ENCODE measurements at places on chromosomes 3 and 15.

GRCh38 chr15:66149871-66150270 is 103.7 kb downstream of the MEGF11 start:
- no peak overlapping the region for H3K4me3 ChIP-seq
- no peaks in the 10 kb centered on the region for H3K4me1 ChIP-seq
- no peaks in the 10 kb centered on the region for H3K27me3 ChIP-seq
- DNase-seq: no peak
- H3K27ac ChIP-seq: no peak overlapping the region

DNA sequence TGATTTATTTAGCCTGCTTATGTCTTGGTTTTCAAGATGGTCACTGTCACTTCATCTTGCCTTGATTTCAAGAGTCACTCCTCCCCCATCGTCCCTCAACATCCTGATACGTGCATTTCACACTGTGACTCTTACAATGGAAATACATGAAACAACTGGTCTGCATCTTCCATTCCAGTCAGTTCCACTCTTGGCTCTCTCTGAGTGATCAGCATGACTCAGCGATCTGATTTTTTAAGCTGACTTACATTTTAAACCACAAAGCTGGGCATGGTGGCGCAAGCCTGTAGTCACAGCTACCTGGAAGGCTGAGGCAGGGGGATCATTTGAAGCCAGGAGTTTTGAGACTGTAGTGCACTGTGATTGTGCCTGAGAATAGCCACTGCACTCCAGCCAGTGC is 271.2 kb upstream of the ROPN1 start:
- no peaks in the 10 kb centered on the region for H3K4me1 ChIP-seq
- no peak for DNase-seq
- H3K27ac ChIP-seq: no peak overlapping the region
- no peaks in the 10 kb centered on the region for H3K27me3 ChIP-seq

DNA sequence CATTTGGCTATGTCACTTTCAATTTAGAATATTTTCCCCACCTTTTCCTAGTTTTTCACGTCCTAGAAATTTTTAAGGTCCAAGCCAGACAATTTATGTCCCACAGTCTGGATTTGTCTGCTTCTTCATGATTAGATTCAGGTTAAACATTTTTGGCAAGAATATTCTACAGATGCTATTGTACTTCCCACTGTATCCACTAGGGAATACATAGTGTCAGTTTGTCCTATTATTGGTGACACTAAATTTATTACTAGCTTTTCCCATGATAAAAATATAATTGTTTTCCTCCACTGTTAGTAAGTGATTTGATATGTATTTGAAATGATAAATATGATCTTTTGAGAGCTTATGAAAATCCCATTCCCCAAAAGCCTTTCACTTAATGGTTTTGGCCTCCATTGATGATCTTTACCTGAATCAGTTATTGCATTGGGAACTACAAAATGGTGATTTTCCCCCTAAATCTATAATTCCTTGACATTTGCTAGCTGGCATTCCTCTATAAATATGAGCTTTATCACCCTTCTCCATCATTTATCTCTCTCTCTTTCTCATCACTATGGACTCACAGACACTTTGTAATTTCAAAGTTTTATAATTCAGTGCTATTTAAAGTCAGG is 8.3 kb downstream of the ARL14 start:
- H3K27ac ChIP-seq: no peak overlapping the region
- H3K36me3 ChIP-seq: no peaks in the 10 kb centered on the region
- no peaks in the 10 kb centered on the region for H3K4me1 ChIP-seq
- H3K4me3 ChIP-seq: no peak overlapping the region
- DNase-seq: no peak
- H3K27me3 ChIP-seq: no peaks in the 10 kb centered on the region

DNA sequence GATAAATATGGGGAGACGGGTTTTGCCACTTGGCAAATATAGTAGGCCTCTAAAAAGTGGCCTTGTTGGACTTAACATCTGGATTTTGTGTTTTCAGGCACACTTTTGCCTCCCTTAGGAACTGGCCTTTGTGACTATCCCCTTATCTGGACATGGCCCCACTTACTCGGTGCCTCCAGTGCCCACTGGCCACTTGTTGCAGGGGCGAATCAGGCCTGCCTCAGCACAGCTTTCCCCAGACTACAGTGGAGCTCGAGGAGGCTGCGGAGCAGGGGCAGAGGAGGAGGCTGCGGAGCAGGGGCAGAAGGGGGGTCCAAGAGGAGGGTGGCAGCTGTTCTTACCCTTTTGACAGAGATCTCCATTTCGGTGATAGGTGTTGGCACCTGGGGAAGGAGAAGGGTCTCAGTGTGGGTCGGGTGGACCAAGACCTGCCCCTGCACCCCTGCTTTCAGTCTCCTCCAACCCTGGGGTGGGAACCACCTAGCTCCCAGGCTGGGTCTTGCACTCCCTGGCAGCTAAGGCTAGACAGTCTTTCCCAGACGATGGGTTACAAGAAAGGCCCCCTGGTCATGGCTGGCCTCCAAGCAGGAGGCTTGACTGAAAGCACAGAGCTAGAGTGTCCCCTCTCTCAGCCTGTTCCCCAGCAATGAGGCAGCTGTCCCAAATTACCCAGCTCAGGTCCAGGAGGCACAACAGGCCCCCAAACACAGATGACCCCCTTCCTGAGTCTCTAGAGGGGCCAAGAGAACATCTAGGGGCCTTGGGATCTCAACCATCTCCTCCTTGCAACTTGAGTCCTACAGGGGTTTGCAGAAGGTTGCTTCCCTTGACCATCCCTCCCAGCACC is 6.1 kb downstream of the SEMA3G start:
- no peak overlapping the region for H3K27ac ChIP-seq
- H3K36me3 ChIP-seq: no peaks in the 10 kb centered on the region
- H3K27me3 ChIP-seq: no peaks in the 10 kb centered on the region

DNA sequence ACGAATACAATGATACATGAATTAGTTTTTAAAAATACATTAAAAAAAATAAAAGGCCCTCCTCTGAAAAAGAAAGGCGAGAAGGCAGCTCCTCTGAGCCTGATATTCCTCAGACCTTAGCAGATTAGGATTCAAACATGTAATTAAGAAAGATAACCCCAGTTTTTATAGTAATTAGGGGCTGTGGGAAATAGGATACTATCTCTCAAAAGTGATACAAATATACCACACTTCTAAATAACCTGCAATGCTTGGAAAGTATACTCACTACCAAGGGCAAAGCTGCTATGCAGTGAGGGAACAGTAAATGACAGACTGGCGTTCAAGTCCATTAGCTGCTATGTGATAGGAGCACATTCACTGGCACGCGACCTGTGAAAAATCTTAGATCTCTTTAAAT is 445.1 kb downstream of the FOXP1 start:
- no peaks in the 10 kb centered on the region for H3K36me3 ChIP-seq
- H3K27ac ChIP-seq: no peak overlapping the region
- H3K4me3 ChIP-seq: no peak overlapping the region
- no peaks in the 10 kb centered on the region for H3K27me3 ChIP-seq
- H3K4me1 ChIP-seq: no peaks in the 10 kb centered on the region
- DNase-seq: no peak

DNA sequence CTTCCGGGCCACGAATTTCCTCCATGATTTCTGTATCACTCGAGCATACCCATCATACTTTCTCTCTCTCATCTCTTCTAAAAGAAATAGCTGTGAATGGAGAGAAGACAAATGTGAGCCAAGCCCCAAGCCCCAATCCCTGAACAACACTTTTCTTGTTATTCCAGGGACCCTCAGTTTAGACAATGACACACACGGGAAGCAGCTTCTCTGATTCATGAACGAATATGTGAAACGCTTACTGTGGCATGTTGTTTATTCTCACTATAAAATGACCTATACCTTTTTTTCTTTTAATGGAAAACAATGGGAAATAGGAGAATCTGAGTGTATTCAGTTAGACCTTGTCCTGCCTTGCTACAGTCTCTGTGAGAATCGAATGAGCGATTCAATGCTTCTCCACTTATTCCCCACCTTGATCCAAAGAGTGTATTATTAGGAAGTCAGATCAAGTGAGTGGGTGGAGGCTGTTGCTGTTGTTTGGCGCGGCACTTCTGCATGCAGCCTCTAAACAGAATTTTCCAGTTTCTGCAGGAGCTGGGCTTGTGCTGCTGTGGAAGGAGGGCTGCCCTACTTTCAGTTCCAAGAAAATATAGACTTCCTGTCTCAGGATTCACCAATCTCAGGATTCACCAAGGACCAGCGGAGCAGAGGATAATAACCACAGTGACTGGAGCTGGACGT is 32.4 kb upstream of the LDHAL6B start:
- no peak for DNase-seq
- H3K27me3 ChIP-seq: no peaks in the 10 kb centered on the region
- peaks cover 2% of the 10 kb centered on the region for H3K36me3 ChIP-seq

GRCh38 chr15:67161412-67161811 is 93.0 kb downstream of the AAGAB start:
- no peaks in the 10 kb centered on the region for H3K27me3 ChIP-seq
- H3K36me3 ChIP-seq: no peaks in the 10 kb centered on the region
- H3K27ac ChIP-seq: no peak overlapping the region
- H3K4me1 ChIP-seq: peaks cover 22% of the 10 kb centered on the region
- no peak for DNase-seq

DNA sequence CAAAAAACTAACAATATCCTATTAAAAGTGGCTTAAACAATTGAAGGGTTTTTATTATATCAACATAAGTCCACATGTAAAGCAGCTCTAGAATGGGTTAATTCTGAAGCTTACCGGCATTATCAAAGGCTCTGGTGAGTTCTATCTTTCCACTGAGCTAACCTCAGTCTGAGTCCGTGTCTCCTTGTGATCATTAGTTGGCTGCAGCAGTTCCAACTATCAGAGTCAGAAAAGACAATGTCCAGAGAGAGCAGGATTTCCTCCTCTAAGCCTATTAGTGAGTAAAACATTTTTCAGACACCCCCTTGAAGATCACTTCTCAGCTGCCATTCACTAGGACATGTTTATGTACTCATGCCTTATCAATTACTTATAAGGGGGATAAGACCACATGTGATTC is 49.9 kb downstream of the DHX36 start:
- no peaks in the 10 kb centered on the region for H3K4me1 ChIP-seq
- no peak for DNase-seq
- H3K27me3 ChIP-seq: no peaks in the 10 kb centered on the region
- no peak overlapping the region for H3K27ac ChIP-seq
- H3K4me3 ChIP-seq: no peak overlapping the region

GRCh38 chr3:60114191-60114590 is 1064.4 kb upstream of the CFAP20DC start:
- no peak overlapping the region for H3K4me3 ChIP-seq
- H3K4me1 ChIP-seq: no peaks in the 10 kb centered on the region
- H3K27me3 ChIP-seq: no peaks in the 10 kb centered on the region
- H3K27ac ChIP-seq: no peak overlapping the region

DNA sequence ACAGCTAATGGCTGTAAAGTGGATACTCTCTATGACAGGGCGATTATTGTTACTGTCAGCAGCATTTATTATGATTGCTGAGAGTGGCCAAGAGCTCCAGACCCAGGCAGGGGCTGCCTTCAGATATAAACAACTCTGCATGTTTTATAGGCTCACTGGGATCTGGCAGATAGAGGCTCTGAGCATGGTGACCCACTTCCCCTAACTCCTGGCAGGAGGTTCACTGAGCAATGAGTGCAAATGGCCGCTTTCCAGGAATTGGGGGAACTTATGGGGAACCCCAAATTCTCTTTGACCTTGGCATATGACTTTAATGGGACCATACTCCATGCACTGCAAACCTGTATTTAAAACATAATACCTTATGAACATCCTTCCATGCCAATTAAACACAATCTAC is 59.0 kb downstream of the SCN5A start:
- no peak overlapping the region for H3K4me3 ChIP-seq
- DNase-seq: no peak
- H3K27ac ChIP-seq: no peak overlapping the region
- H3K4me1 ChIP-seq: no peaks in the 10 kb centered on the region
- no peaks in the 10 kb centered on the region for H3K27me3 ChIP-seq

DNA sequence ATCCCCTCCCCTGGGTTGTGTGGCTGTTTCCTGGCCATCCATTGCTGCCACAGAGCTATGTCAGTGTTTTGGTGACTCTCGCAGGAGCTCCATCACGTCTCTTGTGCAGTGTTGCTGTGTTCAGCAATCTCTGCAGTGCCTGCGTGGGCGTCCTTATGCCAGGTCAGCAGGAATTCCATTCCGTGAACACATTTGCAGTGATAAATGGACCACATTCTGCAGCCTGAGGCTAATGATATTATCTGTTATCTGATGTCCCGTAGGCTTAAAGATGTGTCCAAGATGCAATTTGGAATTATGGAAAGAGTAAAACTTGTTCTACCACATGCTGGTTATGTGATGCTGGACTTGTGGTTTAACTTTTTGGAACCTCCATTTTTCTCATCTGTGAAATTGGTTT is 25.5 kb upstream of the COL6A6 start:
- H3K27ac ChIP-seq: no peak overlapping the region
- H3K27me3 ChIP-seq: no peaks in the 10 kb centered on the region
- no peaks in the 10 kb centered on the region for H3K4me1 ChIP-seq
- H3K4me3 ChIP-seq: no peak overlapping the region
- no peak for DNase-seq

DNA sequence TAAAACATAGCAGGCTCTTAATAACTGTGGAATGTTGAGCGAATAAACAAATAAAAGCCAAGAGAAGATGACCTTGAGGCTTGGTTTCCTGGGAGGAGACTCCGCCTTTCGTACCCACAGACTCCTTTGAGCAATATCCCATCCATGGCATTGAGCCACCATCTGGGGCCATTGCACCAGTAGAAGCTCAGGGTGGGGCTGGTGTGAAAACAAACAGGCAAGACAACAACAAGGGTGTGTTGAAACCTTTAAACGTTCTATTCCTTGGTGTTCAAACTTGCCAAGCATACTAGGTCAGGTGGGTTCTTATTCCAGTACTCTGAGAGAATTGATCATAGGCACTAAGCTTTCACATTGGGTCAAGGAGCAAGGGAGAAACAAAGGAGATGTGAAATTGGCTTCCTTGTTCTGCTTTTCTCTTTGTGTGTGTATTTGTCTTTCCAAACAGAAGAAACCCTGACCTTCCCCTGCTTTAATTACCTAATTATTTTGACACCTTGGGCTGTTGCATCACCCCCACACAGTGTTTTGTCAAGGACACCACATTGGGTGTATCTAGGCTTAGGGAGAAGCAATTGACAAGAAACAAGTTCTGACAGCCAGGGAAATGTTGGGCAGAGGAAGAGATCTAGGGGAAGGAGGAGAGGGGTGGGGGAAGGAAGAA is 105.1 kb upstream of the BCL6 start:
- H3K4me1 ChIP-seq: no peaks in the 10 kb centered on the region
- no peak overlapping the region for H3K27ac ChIP-seq
- no peaks in the 10 kb centered on the region for H3K36me3 ChIP-seq
- no peaks in the 10 kb centered on the region for H3K27me3 ChIP-seq
- no peak overlapping the region for H3K4me3 ChIP-seq
- DNase-seq: no peak

DNA sequence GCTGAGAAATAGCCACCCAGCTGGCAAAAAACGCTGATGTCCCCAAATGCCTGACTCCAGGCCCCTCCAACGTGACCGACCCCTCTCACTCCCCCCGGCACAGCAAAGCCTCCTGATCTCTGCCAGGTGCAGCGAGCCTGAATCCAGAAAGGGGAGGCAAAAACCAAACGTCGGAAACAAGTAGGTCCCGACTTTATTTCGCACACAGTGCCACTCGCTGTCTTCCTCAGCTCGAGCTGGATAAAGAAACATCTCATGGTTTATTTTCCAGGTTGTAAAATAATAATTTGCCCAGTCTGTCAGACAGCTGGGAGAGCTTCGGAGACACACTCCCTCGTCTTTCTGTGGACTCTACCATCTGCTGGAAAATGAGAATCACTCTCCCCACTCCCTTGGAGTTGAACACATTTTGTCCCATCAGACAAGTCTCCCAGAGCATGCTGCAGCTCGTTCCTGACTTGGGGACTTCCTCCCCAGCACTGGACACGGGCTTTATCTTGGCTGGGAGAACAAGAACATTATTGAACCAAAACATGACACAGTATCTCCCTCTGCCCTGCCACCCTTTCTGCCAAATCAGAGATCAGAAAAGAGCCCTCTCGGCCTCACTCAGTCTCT is 142.8 kb downstream of the NUP210 start:
- H3K4me1 ChIP-seq: peaks cover 3% of the 10 kb centered on the region
- no peak overlapping the region for H3K4me3 ChIP-seq
- DNase-seq: no peak
- peaks cover 13% of the 10 kb centered on the region for H3K27me3 ChIP-seq
